Activated T-cell treated with anti-CD3 and anti-CD28 coated beads, Interleukin-2, amount 50 U/mL, for 48 hours (primary cell): ENCODE measurements at places on chromosomes 1 and 21.

DNA sequence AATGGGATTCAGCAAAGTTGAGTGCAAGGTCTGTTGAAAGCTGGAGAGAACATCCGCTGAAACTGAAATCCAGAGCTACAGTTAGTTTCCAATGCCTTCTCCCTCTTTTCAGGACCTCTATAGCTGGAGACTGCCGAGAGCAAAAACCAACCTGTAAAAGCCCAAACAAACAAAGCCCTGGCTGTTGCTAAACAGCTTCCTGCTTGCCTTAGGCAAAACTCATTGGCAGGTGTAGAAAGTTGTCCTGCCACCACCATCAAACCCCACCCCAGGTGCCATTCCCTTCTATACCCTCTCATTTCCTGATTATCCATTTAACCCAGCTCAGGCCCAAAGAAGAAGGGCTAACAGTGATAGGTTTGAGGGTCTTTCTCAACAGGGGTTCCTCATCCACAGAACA is 24.7 kb downstream of the SCYL3 start:
- DNase-seq, result no peak

DNA sequence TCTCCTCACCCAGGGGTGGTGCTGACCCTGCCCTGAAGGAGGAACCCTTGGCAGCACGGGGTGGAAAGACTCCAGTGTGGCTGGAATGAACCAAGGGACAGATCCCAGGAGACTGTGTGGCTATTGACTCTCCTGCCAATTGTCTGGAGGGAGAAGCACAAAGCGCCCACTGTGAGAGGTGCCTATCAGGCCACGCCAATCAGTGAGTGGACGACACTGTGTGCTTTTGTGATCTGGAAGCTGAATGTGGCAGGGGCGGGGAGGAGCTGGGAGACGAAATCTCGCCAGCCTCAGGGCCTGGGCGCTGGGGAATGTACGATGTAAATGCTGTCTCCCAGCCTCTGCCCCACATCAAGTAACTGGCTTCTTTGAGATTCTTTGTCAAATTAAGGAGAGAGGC is 167.1 kb downstream of the ZBTB18 start:
- no peak for DNase-seq

GRCh38 chr1:76075877-76076276 is 1.3 kb downstream of the ST6GALNAC3 start:
- no peak for DNase-seq

GRCh38 chr1:87869567-87869966 is 540.9 kb downstream of the LMO4 start:
- DNase-seq, result no peak

- peak; percentile 69 for DNase-seq
Observed at GRCh38 chr1:150151291-150152181, 1.8 kb downstream of the PLEKHO1 start.

DNA sequence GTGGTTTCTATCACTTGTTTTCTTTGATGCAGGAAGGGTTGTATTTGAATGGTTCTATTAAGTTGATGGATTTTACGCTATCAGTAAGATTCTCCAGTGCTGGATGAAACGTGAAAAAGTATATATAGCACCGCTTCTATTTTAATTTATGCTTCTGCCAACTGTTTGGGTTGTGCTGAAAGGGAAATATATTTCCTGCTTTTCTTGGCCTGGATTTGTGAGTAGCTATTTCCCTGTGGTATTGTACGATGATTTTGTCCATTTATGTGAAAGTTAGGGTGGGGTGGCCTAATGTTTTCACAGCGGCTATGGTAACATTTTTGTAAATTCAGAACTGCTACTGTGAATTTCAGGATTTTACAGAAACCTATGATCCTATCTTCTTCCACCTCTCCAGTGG is 322 bp downstream of the C1orf162 start:
- DNase-seq, result no peak

GRCh38 chr21:46492851-46493250 is 34.2 kb downstream of the DIP2A start:
- DNase-seq, result no peak

GRCh38 chr1:41351262-41352151 is 9.7 kb upstream of the FOXO6 start:
- no peak for DNase-seq

GRCh38 chr21:25638660-25639550 is at the start of gene JAM2:
JAM2 (plus strand) TSS chr21:25639258; CDS start chr21:25639822, 564 bp downstream.
- DNase-seq, result peak; percentile 45

- DNase-seq, result peak; percentile 75
Observed at GRCh38 chr1:117758444-117759316, 152.8 kb downstream of the TENT5C start.

GRCh38 chr1:8349961-8350360 is 32.0 kb downstream of the SLC45A1 start:
- no peak for DNase-seq

- no peak for DNase-seq
Observed at GRCh38 chr1:112894561-112895011, 61.4 kb downstream of the SLC16A1 start.

GRCh38 chr1:202683029-202683428 is 27.2 kb downstream of the SYT2 start:
- DNase-seq, result no peak

- DNase-seq, result no peak
Observed at GRCh38 chr1:82919837-82920236, 1079.1 kb downstream of the TTLL7 start.

- no peak for DNase-seq
Observed at GRCh38 chr1:38735651-38736161, 123.9 kb downstream of the RRAGC start.

GRCh38 chr1:3069491-3070308 is 697 bp downstream of the PRDM16 start:
- peak; percentile 36 for DNase-seq

GRCh38 chr1:88140325-88140724 is 543.7 kb upstream of the PKN2 start:
- DNase-seq, result no peak

DNA sequence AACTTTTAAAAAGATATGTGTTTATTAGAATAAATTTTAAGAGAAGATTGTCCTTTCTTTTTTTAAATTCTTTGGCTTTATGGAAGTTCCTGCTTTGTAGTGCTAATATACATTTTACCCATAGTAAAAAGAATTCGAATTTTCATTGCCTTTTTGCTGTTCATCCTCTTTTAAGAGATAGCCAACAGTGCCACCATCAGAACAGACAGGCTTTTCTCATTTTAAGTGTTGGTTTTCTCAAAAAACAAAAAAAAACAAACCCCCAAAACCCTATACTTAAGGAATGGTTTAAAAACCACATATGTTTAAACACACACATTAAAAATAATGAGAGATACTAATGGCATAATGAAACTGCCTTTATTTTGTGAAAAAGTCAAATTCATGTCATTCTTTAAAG is 118.8 kb downstream of the NEK7 start:
- no peak for DNase-seq

GRCh38 chr1:228381356-228381755 is 25.3 kb downstream of the TRIM11 start:
- no peak for DNase-seq

DNA sequence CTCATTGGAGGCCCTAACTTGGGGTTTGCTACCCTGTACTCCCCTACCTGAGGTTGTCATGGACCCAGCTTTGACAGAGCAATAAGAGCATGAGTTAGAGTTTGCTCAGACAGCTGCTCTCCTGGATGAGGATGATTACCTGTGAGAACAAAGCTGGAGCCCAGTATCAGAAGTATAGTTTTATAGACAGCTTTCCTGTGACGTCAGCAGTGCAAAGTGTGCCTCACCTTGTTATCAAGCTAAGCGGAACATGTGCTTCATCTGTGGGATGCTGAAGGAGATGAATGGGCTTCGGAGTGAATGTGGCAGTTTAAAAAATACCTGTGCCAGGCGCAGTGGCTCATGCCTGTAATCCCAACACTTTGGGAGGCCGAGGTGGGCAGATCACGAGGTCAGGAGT is 5.4 kb upstream of the WDR47 start:
- DNase-seq, result no peak

GRCh38 chr1:32142446-32143301 is 34.8 kb downstream of the KPNA6 start:
- no peak for DNase-seq

DNA sequence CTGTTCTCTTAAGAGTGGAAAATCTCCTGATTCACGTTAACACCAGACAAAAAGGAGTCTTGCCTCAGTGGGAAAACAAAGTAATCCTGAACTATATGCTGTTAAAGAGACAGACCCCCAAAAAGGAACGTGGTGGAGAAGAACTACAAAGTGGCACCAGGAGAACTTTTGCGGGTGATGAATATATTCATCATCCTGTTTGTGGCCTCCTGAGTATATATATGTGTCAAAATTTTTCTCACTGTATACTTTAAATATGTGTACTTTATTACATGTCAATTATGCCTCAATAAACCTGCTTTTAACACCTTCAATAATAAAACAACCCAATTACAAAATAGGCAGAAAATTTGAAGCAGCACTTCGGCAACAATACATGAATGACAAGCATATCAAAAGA is 31.1 kb downstream of the ZNF644 start:
- no peak for DNase-seq

DNA sequence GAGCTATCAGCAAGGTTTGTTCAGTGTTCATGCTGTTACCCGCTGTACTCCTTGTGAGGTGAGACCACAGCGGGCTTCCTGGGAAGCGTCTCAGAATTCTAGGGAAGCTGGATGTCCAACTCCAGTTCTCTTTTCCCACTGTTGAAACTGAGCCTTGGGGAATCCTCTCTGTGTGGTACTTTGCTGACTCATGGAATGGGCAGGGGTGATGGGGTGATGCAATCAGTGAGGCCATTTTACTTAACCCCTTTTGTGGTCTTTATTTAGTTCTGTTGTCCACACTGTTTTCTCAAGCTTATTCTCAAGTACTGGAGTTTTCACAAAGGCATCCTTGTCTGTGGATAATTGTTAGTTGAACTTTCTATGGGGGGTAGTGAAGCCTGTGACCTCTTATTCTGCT is 42.6 kb downstream of the ACKR1 start:
- no peak for DNase-seq

DNA sequence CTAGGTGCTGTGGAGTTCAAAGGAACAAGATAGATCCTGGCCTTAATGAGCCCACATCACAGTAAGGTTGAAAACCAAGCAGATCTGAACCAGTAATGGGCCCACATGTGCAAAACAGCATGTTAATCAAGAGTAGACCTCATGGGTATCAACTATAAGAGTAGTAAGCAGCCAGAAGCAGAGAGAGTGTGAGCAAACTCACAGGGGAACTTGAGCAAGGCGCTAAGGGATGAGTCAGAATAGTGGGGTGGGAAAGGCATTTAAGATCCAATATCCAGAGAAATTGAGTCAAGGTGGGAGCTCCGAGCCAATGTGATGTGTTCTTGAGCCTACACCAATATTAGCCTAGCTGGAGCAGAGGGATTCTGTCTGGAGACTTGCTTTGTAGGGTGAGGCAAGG is 52.4 kb upstream of the GJA5 start:
- DNase-seq, result no peak

GRCh38 chr1:118145721-118146120 is 39.3 kb downstream of the SPAG17 start:
- DNase-seq, result no peak

- DNase-seq, result no peak
Observed at GRCh38 chr1:59249396-59250137, 47.3 kb upstream of the FGGY start.

- DNase-seq, result no peak
Observed at GRCh38 chr1:17624611-17625233, 85.2 kb downstream of the ARHGEF10L start.

GRCh38 chr21:24636696-24637095 is 970.6 kb downstream of the MRPL39 start:
- no peak for DNase-seq

- DNase-seq, result no peak
Observed at GRCh38 chr1:175402336-175402735, 209.8 kb upstream of the KIAA0040 start.

GRCh38 chr1:68808351-68808750 is 311.5 kb upstream of the DEPDC1 start:
- DNase-seq, result no peak

DNA sequence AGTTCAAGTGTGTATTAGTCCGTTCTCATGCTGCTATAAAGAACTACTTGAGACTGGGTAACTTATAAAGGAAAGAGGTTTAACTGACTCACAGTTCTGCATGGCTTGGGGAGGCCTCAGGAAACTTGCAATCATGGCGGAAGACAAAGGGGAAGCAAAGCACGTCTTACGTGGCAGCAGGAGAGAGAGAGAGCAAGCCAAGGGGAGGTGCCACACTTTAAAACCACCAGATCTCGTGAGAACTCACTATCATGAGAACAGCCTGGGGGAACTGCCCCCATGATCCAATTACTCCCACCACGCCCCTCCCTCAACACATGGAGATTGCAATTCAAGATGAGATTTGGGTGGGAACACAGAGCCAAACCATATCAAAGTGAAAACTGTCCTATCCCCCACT is 4.1 kb upstream of the MIS18A start:
- no peak for DNase-seq

- DNase-seq, result peak; percentile 38
Observed at GRCh38 chr21:37916310-37917051, at the start of gene KCNJ6. KCNJ6 (minus strand) TSS chr21:37916457; CDS start chr21:37840682, 75,775 bp downstream.

DNA sequence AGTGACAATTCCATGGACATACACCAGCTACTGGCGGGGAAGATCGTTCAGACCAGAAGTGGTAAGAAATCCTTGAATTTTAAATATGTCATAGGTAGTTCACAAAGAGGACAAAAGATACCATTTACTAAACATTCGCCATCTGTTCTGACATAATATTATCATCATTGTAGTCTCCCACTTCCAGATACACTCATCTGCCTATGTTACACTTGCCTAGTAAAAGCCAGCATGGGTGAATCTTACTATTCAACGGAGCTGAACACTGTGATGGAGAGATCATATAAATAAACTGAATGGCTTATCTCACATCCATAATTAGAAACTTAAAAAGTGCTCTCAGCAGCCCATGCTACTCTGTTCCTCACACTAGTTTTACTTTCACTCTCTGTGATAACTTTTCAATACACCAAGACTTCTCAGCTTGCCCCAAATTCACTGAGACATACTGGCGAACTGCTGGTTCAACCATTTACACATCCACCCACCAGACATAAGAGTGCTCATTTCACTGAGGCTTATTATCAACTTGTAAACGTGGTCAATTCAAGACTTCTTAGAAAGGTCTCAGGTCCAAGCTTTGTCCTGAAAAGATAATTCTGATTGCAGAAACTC is 463 bp upstream of the PRRC2C start:
- no peak for DNase-seq

GRCh38 chr1:12525311-12526181 is 92.5 kb downstream of the DHRS3 start:
- no peak for DNase-seq

DNA sequence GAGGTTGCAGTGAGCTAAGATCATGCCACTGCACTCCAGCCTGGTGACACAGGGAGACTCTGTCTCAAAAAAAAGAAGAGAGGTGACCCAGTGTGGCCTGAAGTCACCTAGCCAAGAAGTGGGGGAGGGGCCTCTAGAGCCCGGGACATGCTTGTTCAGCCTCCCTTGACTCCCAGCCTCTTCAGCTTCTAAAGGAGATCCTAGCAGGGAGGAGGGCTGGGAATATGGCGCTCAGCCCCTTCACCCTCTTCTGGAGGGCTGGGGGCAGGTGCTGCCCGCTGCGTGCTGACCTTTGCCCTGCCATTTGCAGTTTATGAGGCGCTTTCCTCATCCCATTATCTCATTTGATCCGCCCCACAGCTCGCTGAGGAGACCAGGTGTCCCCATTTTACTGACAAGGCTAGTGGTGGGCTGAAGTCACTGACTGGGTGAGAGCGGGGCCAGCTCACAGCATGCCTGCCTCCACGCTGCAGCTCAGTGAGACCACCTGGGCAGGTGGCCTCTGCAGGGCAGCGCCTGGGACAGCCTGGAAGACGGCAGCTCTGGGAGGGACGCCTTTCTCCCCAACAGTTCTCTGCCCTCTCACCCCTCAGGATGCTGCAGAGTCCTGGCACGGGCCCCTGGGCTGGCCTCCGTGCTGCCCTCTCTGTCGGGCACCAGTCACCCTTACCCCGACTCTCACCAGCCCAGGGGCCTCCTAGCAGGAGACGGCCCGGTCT is 7.5 kb downstream of the ELF3 start:
- DNase-seq, result no peak
